M059J (cell line): ENCODE measurements at places on chromosomes 13 and 19.

GRCh38 chr13:24995225-24995804 is 100.6 kb upstream of the PABPC3 start:
- DNase-seq: peak; percentile 69

DNA sequence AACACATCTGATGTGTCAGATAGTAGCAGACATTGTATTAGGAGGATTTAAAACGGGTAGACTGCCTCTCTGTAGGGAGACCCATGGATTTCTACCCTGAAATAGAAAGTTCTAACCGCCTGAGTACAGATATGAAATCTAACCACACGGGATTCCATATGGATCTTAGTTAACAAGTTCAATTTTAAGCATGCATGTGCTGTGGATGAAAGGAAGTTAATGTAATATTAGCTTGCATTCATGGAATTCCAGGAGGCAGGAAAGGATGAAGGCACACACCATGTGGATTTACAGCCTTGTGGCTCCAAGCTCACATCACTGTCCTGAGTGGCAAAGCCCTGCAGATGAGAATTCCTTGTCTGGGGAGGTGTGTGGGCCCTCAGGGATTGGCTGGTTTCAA is 120.6 kb upstream of the IRS2 start:
- DNase-seq: no peak

- no peak for DNase-seq
Observed at GRCh38 chr13:65894049-65894448, 1336.1 kb downstream of the PCDH9 start.

GRCh38 chr13:71252184-71252704 is 614.8 kb downstream of the DACH1 start:
- no peak for DNase-seq

- peak; percentile 88 for DNase-seq
Observed at GRCh38 chr19:8592231-8593009, 15.2 kb upstream of the MYO1F start.

- peak; percentile 42 for DNase-seq
Observed at GRCh38 chr19:46861691-46862502, 1.1 kb downstream of the ARHGAP35 start.

GRCh38 chr19:426725-427445 is 17.9 kb upstream of the C2CD4C start:
- DNase-seq: no peak
